ENCODE measurements at places on chromosomes 4 and X.

GRCh38 chrX:23662853-23663252 is 4.4 kb upstream of the PRDX4 start:
- no peak for DNase-seq

DNA sequence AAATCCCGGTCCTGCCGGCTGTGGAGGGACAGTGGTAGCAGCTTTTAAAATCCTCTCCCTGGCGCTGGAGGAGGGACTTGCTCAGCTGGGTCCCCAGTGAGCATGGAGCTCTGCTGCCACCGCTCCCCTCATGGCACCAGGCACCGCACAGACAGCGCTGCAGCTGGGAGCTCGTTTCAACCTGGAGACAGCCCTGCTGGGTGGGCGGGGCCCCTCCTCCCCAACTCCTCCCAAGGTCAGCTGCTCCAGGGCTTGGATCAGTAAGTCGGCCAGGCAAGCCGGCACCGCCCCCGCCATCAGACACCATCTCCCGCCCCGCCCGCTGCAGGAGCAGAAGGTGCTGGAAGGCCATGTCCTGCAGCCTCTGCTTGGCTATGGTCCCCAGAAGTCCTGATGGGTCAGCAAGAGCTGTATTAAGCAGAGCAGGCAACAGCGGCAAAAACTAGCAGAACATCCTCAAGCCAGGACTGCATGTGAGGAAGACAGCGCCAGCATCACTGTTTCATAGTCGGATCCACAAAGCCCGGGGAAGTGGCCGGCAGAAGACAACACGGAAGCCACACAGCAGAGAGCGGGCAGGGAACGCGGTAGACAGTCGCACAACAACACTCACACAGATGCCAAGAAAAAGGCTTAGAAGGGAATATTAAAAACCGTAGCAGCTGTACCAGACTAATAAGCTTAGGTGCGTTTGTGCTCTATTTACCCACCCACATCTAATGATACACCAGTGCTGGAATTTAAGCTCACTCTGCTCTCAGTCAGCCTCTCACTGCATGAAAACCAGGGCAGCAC is 16.2 kb downstream of the ZFYVE28 start:
- no peak for DNase-seq

GRCh38 chr4:165537028-165537648 is 158.3 kb downstream of the CPE start:
- no peak for DNase-seq

DNA sequence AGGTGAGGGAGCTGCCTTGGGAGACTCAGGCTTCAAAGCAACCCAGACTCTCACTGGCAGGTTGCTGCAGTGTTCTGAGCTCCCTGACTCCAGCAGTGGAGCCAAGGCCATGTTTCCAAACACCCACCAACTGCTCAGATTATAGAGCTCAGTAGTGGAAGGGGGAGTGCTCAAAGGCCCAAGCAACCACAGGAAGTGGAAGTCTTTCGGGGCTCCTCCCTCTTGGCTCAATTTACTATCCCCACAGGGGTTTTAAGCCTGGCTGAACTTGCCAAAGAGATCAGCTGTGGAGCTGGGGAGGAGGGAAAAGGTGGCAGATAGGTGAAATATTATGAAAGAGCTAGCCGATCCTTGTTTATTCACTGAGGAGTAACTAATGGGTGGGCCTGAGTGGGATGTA is 82.5 kb downstream of the HPRT1 start:
- no peak for DNase-seq

- no peak for DNase-seq
Measured at GRCh38 chr4:136810626-136811025, 721.7 kb downstream of the PCDH18 start.

- DNase-seq: no peak
Measured at GRCh38 chr4:1329408-1330371, 17.3 kb upstream of the UVSSA start.

Data from stimulated activated CD8-positive, alpha-beta memory T cell treated with anti-CD3 and anti-CD28 coated beads, Interleukin-4, amount 100 ng/mL, for 1 hour (primary cell).